ENCODE measurements at places on chromosomes 11 and 22. TPM values are rescaled to one million over a fixed set of nuclear protein-coding genes. Genes with fewer than 3 reads are reported as not detected.

- no peak overlapping the region for H3K27ac ChIP-seq
- no peak overlapping the region for H3K4me3 ChIP-seq
- no peak for DNase-seq
- H3K4me1 ChIP-seq = no peaks in the 10 kb centered on the region
- no peaks in the 10 kb centered on the region for H3K36me3 ChIP-seq
These were observed 63.2 kb downstream of the GRIA4 start for GRCh38 chr11:105673089-105673488.

Gene ALDH3B2
- not detected for total RNA-seq

DNA sequence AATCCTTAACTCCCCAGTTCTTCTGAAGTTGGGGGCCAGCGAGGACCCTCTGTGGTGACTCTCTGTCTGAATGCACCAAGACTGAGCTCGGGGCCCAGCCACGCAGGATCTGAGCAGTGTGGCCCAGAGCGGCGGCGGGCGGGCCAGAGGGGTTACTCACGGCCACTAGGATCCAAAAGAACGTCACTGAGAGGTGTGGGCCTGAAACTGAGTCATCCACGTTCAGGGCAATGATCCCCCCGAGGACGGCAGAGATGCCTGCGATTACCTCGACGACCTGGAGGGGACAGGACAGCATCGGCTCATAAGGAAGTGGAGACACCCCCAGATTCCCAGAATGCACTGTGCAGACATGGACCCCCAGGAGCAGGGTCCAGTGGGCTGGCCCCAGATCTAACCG is 11.2 kb downstream of the MLC1 start:
- H3K27ac ChIP-seq = no peak overlapping the region
- no peak overlapping the region for H3K4me3 ChIP-seq
- no peaks in the 10 kb centered on the region for H3K27me3 ChIP-seq
- no peaks in the 10 kb centered on the region for H3K36me3 ChIP-seq

Gene STX3
- 14.1 TPM for total RNA-seq

GRCh38 chr11:111342329-111342728 is 36.7 kb downstream of the POU2AF1 start:
- H3K27me3 ChIP-seq = peaks cover 3% of the 10 kb centered on the region
- H3K4me3 ChIP-seq = no peak overlapping the region
- no peak overlapping the region for H3K27ac ChIP-seq
- H3K36me3 ChIP-seq = peaks cover 4% of the 10 kb centered on the region

Measured in activated T-helper 2 cell treated with anti-CD3 and anti-CD28 coated beads, Interferon-gamma antibody, Interleukin-2, Interleukin-4, amounts not matched to agents 10 μg/mL and 5 μg/mL and 100 μg/mL, durations not matched to agents 14 hours and 24 hours and 36 hours (primary cell).